Stimulated activated CD8-positive, alpha-beta memory T cell treated with anti-CD3 and anti-CD28 coated beads, Interleukin-15, amount 100 ng/mL, for 4 hours (primary cell): ENCODE measurements at places on chromosomes 7 and 10.

DNA sequence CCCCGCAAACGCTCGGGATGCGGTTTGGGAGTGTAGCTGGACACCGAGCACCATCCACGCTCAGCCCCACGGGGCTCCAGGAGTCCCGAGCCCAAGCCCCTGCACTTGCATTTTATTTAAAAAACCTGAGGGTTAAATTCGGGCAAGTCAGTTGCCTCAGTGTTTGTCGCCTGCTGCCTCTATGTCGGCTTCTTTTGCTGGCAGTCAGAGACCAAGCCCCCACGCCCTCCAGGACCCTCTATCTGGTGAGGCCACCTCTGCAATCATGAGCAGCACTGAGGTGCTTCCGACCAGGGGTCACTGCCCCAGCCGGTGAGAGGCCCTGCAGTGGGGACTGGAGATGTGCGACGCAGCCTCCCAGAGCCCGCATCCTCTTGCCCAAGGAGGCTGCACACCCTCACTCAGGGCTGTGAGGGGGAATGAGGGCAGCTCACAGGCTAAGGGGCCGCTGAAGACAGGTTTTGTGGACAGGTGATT, 13.3 kb upstream of the ZNF273 start:
- no peak for DNase-seq

- DNase-seq: no peak
These were observed 69.1 kb upstream of the COMTD1 start for GRCh38 chr10:75304741-75305390.

DNA sequence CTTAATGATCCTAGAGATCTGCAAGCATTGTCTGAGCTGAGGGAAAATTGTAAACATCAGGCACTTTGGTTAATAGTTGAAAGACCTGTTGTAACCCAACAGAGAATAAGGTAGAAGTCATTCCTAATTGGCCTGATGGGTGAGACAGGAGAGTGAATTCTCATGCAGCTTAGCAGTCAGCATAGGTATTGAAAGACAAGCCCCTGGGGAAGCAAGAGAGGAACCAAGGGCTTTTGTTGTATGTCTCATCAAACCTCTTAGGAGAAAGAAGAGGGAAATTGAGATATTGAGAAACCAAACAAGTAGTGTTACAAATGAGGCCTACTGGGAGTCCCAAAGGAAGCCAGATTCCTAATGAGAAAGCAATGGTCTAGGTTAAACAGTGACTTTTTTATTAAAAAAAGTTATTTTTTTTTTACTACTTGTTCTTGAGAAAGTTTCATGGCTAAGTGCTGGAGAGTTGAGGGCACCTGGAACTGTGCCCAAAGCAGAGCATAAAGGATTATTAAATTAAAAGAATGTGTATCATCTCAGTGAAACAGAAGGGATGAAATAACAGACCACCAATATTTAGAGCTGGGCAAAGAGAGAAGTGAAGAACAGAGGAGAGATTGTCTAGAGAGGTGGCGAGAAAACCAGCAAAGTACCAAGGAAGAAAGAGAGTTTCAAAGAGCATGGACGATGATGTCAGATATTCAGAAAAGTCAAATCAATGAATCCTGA, 168.9 kb downstream of the CDK14 start:
- no peak for DNase-seq

DNA sequence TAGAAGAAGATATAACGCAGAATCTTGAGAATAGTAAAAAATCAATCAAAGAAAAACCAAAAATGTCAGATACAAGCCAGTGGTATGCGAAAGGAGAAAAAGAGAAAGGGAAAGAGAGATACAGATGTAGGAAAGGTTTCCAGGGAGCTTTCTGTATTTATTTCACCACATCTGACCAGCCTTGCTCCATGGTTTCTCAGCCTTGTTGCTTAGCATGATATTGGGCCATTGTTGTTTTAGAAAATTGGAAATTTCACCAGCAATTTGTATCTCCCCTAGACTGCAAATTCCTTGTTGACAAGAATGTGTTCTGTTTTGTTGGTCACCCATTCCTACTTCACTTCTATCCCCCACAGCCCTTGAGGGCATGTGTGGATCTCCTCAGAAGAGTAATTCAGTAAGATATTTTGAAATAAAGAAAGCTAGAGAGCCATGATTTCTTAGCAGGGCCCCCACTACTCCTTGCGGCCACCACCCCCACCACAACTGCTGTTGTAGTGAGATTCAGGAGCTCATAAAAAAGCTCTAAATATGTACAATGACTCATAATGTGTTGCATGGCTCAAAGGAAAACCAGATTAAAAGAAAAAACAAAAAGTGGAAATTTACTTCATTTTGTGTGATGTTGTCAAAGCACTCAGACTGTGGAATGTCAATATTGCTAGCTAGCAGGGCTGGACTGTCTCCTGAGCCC, 138.7 kb downstream of the CHRM2 start:
- DNase-seq: no peak

- DNase-seq: no peak
These were observed 60.8 kb upstream of the MEOX2 start for GRCh38 chr7:15747301-15747700.

GRCh38 chr10:110783509-110784107, 88.1 kb upstream of the PDCD4 start:
- peak; percentile 35 for DNase-seq

- DNase-seq: no peak
These were observed 32.2 kb upstream of the EXOC6 start for GRCh38 chr10:92816091-92816531.
